ENCODE measurements at places on chromosomes 12 and 14.

- DNase-seq: no peak
Observed at GRCh38 chr12:50246873-50247612, 36.3 kb downstream of the LIMA1 start.

- no peak for DNase-seq
Observed at GRCh38 chr12:118842866-118843265, 138.5 kb upstream of the SRRM4 start.

- no peak for DNase-seq
Observed at GRCh38 chr14:26621364-26621763, 23.5 kb upstream of the NOVA1 start.

- no peak for DNase-seq
Observed at GRCh38 chr14:99454246-99454645, 26.4 kb downstream of the SETD3 start.

GRCh38 chr14:21087294-21088091 is 11.0 kb downstream of the ZNF219 start:
- no peak for DNase-seq

DNA sequence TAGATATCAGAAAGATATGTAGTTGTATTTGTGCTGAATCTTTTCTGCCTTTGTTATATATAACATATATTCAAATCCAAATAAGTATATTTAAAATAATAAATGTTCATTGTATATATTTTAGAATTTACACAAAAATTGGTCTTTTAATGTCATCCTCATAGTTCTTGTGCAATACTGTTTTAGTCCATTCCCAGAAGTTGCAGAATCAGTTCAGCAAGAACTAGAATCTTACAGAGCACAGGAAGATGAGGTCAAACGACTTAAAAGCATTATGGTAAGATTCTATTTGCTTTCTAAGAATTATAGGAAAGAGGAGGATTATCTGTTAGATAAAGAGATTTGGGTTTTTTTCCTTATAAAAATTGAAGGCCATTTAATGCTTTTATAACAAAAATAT is 51.0 kb downstream of the SCFD1 start:
- DNase-seq: no peak

GRCh38 chr12:19482551-19483109 is 43.3 kb downstream of the AEBP2 start:
- peak; percentile 15 for DNase-seq

- no peak for DNase-seq
Observed at GRCh38 chr12:100553936-100554335, 19.5 kb upstream of the GAS2L3 start.

GRCh38 chr12:57031789-57032188 is 15.5 kb upstream of the TAC3 start:
- no peak for DNase-seq

DNA sequence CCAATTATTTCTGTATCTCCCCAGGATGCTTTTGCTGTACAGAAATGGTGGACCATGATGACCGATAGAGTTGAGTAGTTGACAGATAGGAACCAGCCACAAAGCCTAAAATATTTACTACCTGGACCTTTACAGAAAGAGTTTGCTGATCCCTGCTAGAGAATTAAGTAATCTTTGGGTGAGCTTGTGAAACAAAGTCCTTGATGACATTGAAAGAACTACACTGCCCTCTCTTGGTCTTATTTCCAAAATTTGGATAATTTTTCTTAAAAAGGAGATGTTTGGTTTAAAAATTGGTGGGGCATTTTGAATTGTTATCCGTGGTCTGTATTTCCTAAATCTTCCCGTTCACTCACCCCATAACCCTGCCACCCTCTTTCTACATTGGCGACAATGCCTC is 13.7 kb upstream of the TCTN1 start:
- no peak for DNase-seq

- DNase-seq: no peak
Observed at GRCh38 chr12:89163918-89164317, 188.4 kb downstream of the DUSP6 start.

DNA sequence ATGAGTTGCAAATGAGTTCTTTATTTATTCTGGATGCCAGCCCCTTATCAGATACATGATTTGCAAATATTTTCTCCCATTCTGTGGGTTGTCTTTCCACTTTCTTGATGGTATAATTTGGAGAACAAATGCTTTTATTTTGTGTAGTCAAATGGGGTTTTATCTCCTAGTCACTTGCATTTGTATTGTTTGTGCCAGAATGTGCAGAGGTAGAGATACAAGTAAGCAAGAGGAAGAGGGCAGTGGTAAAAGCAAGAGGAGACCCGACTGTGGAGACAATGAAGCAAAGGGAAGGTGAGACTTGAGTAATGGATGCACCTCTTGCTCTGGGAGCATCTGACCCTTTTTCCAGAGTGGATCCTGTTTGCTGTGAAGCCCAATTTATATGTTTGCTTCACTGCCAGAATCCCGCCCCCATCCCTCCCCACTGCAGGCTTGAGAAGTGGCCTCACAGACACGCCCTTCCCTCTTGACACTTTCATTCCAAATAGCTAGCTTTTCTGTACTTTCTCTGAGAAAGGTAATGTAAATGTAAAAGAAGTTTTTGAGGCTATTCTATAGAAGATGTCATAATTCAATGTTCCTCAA is 786 bp upstream of the PFKM start:
- DNase-seq: no peak

GRCh38 chr14:91269076-91269991 is 24.8 kb upstream of the GPR68 start:
- DNase-seq: no peak

- no peak for DNase-seq
Observed at GRCh38 chr14:53896726-53897125, 59.9 kb downstream of the BMP4 start.

DNA sequence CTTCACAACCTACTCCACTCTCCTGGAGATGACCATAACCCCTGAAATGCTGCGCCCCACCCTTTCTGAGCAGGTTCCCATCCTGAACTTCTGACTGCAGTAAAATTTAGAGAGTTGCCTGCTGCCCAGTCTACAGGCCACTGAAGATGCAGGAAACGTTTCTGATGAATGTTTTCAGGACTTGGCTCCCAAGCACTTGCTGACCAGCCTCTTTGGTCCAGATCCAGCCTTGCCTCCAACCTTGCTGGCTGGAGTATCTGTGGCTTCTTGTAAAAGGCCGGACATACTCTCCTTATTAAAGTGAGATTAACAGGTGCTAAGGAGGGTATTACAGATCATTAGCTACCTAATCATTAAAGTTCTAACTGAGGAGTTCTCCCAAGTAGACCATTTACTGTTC is 70.3 kb upstream of the STXBP6 start:
- no peak for DNase-seq

DNA sequence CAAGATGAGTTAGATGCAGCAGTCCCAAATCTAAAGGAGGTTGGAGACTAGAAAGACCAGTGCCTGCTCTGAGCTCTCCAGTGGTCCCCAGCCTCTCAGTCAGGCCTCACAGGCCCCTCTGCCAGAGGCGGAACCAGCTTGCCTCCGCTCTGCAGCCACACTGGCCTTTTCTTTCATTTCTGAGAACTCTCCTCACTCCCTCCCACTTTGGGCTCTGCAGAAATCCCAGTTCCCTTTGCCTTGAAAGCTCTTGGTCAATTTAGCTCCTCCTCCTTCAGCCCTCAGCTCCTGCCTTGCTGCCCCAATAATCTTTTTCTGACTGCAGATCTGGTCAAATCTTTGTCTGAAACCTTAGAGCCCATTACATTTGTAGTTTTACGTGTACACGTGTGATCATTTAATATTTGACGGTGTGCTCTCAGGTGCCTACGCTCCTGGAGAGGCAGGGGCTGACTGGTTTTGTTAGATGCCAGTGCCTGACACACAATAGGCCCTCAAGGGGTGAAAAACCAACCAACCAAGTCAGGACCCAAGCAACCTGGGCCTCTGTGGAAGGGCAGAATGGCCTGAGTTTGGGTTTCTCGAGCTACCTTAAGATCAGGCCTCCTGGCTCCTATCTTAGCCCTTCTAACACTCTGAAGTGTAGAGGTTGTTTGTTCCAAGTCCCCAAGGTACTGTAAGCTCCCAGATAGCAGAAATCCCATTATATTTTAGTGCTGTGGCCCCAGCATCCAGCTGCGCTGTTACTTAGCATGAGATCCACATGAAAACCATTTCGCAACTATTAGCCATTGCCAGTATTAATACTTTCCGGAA is 1.1 kb upstream of the NUDT4 start:
- no peak for DNase-seq

- DNase-seq: no peak
Observed at GRCh38 chr12:53467082-53467481, 15.2 kb downstream of the PCBP2 start.

DNA sequence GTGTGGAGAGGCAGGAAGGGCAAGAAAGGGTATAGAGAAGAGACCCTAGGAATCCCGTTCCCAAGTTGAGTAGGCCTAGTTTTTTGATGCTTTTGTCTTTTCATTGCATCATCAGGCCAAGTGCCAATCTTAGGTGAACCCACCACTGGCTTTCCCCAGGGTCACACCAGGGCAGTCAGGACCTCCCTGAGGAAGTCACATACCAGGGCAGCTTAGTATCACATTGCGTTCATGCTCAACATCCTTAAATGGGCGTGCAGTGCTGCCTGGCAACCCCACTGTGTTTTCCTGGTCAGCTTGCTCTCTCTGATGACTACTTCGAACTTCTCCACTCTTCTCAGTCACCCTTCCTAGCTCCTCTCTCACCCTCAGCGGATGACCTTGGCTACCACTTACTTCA is 9.0 kb downstream of the ASIC1 start:
- no peak for DNase-seq

DNA sequence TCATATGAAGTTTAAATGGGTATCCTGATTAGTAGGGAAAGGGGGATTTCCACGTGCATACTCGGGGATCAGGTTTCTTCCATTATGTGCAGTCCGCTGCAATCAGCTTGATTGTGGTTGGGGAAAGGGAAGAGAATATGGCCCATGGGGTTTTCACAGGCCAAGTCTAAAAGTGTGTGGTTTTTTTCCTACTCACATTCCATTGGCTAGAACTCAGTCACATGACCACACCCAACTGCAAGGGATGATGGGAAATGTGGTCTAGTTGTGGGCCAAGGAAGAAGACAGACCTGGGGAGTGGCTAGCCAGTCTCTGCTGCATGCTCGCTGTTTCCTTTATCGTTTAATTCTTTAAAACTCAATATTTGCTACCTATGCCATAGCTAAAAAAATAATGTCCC is 105.1 kb downstream of the PRIMA1 start:
- DNase-seq: no peak

GRCh38 chr14:95183532-95184412 is 26.4 kb upstream of the DICER1 start:
- no peak for DNase-seq

DNA sequence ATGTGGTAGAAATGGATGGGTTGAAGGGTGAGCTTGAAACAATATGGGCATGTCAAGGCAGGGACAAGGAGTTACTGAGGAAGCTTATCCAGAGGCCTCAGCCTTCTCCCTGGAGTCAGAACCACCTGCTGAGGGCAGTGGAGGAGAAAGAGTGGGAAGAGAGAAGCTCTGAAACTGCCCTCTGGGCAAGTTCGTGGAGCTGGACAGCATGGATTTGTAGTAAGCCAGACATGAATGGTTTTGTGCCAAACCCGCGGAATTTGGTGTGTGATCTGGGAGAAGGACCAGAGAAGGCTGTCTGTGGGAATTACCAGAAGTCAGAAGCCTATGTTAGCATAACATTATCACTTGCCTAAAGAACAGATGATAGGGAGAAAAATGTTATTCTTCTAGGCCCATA is 164.8 kb downstream of the SLC41A2 start:
- no peak for DNase-seq

GRCh38 chr12:11730299-11731041 is 81.0 kb downstream of the ETV6 start:
- no peak for DNase-seq

DNA sequence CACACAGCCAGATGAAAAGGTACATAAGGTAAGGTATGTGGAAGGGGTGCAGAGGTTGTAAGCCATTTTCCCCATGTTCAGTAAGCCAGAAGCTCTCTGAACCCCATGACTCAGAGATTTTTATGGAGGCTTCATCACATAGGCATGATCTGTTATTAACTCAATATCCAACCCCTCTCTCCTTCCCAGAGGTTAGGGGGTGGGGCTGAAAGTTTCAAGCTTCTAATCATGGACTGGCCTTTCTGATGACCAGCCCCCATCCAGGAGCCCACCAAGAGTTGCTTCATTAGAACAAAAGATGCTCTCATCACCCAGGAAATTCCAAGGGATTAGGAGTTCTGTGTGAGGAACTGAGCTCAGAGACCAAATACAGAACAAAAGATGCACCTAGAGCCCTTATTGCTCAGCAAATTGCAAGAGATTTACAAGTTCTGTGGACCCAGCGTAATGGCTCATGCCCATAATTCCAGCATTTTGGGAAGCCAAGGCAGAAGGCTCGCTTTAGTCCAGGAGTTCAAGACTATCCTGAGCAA is 103.2 kb upstream of the DAAM1 start:
- no peak for DNase-seq

DNA sequence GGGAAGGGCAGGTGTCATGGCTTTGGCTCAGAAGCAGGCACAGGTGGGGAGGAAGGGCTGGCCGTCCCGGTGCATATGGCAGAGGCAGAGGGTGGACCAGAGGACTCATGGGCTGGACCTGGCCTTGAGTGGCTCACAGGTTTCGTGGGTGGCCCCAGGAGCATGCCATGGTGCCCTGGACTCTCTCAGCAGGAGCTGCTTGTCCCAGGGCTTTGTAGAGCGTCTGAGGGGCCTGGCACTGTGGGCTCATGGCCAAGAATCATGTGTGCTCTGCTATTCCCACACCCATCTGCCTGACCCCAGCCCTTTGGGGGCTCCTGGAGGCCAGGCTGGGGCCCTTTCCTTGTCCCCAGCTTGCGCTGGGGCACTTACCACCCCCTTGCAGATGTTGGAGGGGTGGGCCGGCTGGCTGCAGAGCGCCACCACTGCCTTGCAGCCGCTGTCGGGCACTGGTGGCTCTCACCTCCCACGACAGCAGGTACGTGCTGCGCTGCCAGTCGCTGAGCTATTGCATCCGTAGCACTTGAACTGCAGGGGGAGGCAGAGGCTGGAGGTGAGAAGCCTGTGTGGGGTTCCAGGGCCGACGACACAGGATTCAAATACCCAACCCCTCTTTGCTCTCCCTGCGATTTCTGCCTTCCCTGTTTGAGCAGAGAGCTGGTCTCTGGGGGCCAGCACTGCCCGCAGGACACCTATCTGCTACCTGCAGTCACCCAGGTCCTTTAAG is 187.4 kb upstream of the PRMT8 start:
- no peak for DNase-seq

- DNase-seq: no peak
Observed at GRCh38 chr12:51850965-51851299, 2.4 kb upstream of the FIGNL2 start.

DNA sequence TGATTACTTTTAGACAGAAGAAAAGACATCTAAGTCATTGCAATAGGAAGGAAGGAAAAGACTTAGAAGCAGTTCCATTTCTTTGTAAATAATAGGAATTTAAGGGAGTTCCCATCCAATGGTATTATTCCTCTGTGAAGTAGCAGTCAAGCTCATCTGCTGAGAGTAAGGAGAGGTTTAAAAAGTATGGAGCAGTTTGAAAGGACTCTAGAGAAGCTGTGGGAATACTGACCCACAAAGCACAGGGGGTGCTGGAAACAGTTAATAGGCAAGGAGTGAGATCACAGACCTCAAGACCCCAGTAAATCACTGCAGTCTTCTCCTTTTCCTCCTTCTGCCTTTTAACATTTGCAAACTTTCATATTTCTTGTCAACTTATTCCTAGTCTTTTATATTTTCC is 428.5 kb downstream of the ADAMTS20 start:
- no peak for DNase-seq
